Activated naive CD4-positive, alpha-beta T cell treated with anti-CD3 and anti-CD28 coated beads, Interleukin-2, amount 50 U/mL, for 72 hours (primary cell): ENCODE measurements at places on chromosomes 4 and X. TPM values are rescaled to one million over a fixed set of nuclear protein-coding genes. Genes with fewer than 3 reads are reported as not detected.

Gene GRPR
- not detected for total RNA-seq

Gene NCAPG
- 72.2 TPM for total RNA-seq

Gene LANCL3
- total RNA-seq = 0.02 TPM

Gene GPR143
- total RNA-seq = not detected

Gene PABPC5
- total RNA-seq = not detected

Gene SORCS2
- not detected for total RNA-seq
